Mammary microvascular endothelial cell (primary cell): ENCODE measurements at places on chromosomes 1 and 21. TPM values are rescaled to one million over a fixed set of nuclear protein-coding genes. Genes with fewer than 3 reads are reported as not detected.

GREM2 gene
- not detected in 2 replicates for total RNA-seq

FMO2 gene
- not detected in 2 replicates for total RNA-seq

ADORA3 gene
- not detected in 2 replicates for total RNA-seq

KCNE2 gene
- total RNA-seq = not detected in 2 replicates
